ENCODE measurements at places on chromosomes 1 and 21.
A peak's percentile ranks its signal among the peaks of the same experiment; 100 is the strongest.

GRCh38 chr1:38243106-38243505, 196.5 kb upstream of the POU3F1 start:
- DNase-seq = no peak

GRCh38 chr21:39946199-39946598, 79.0 kb downstream of the PCP4 start:
- no peak for DNase-seq

DNA sequence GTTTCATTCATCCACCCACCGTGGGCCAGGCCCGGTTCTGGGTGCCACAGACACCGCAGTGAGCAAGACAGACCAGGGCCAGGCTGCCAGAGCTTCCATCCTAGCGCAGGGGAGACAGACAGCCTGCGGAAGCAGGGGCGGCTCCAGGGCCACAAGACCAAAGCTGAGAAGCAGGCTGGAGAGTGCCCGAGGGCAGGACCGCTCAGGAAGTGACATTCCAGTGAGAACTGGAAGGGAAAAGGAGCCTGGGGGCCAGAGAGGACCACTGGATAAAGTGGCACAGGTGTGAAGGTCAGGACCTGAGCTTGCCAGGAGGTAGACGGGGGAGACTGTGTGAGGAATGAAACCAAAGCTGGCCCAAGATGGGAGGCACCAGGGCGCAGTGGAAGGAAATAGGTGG, 59.5 kb upstream of the EFHD2 start:
- DNase-seq = no peak

DNA sequence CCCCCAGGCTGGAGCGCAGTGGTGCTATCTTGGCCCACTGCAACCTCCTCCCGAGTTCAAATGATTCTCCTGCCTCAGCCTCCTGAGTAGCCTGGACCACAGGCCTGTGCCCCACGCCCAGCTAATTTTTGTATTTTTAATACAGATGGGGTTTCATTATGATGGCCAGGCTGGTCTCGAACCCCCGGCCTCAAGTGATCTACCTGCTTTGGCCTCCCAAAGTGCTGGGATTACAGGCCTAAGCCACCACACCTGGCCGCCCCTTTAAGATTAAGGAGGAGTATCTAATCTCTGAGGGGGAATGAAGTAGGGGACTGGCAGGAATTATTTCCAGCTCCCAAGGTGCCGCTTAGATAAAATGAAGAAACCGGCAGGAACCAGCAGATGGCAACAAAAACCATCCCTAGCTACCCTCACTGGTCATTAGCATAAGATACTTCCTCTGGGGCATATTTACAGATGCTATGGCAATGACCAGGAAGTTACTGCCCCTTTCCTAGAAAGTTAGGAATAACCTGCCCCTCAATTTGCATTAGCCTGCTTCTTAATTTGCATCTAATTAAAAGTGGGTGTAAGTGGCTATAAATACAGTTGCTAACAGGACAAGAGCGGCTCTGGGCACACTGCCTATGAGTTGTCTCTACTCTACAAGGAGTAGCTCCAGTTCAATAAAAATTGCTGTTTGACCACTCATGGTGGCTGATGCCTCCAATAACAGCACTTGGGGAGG, 7.1 kb upstream of the NSUN4 start:
- DNase-seq = peak; percentile 62

GRCh38 chr1:240888787-240889048, 276.8 kb upstream of the GREM2 start:
- no peak for DNase-seq

- DNase-seq = no peak
Observed at GRCh38 chr1:63612971-63613370, 19.8 kb downstream of the PGM1 start.

- DNase-seq = no peak
Observed at GRCh38 chr1:25500694-25501093, 42.7 kb upstream of the LDLRAP1 start.

- DNase-seq = peak; percentile 50
Observed at GRCh38 chr1:217272385-217272784, 358.5 kb downstream of the GPATCH2 start.

DNA sequence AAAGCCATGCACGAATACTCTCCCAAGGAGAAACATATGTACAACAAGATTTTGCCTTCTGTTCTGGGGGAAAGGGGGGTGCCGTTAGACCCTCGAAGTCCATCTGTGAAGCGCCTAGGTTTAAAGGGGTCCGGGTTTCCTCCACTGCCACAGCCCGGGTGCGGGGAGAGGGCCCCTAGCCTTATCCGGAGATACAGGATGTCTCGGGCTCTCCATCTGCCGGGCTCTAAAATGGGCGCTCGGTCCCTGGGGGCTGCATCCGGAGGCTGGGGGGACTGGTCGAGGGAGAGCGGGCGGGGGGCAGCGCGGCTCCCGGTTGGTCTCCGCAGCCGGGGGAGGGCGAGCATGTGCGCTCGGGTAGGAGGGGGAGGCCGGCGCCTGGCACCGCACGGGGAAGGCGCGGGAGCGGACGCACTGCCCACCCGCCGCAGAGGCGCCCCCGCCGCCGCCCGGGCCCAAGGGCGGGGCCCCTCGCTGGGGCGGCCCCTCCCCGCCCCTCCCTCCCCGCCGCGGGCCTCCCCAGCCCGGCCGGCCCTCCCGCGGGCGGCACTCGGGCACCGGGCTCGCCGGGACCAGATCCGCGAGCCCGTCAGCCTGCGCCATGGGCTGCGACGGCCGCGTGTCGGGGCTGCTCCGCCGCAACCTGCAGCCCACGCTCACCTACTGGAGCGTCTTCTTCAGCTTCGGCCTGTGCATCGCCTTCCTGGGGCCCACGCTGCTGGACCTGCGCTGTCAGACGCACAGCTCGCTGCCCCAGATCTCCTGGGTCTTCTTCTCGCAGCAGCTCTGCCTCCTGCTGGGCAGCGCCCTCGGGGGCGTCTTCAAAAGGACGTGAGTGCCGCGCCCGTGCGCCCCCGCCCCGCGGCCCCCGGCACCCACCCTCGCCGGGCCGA, 63.1 kb downstream of the ELK4 start:
- no peak for DNase-seq

DNA sequence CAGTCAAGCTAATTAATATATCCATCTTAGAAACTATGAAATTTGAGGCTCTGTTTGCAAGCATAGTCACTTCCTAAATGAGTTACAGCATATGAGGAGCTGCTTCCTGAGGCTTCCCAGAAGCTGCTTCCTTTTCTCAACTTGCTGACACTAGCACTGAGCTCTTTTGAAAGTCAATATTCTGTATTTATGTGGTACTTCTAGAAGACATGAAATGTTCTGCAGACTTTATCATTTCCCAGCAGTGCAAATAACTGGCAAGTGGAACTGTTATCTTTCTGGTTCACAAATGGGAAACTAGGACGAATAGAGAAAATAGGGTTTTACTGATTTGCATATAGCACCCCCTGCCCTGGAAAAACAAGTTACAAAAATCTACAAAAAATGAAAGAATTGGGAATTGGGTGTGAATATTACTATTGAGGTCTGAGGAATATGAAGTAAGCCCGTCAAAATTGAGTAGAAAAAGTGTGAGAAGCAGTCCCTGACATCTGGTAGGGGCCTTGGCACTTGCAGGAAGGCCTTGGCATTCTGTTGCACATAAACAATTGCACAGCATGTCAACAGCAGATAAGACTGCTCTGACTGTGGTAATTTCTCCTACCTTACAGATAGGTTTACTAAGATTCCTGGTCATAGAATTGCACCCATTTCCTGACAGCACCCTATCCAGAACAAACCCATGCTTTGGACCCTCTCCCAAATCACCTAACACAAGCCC, 7.1 kb downstream of the GIPC2 start:
- DNase-seq = no peak

GRCh38 chr1:27592232-27592930, 11.6 kb downstream of the AHDC1 start:
- DNase-seq = no peak

GRCh38 chr21:45993210-45994085, 11.9 kb downstream of the COL6A1 start:
- no peak for DNase-seq

DNA sequence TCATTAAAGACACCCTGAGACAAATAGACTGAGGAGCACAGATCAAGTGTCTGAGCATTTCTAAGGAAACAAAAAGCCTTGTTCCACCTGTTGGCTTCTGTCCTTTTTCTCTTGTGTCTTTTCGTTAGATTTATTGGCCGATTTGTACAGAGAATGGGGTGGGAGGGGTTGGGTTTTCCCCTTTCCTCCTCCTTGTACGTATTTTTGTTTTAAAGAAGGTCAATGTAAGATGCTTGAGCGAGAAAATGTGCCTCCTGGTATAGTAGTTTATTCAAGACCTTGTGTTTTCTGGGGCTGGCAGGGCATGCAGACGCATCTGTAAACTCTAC, 1.2 kb downstream of the BCL9 start:
- peak; percentile 5 for DNase-seq

DNA sequence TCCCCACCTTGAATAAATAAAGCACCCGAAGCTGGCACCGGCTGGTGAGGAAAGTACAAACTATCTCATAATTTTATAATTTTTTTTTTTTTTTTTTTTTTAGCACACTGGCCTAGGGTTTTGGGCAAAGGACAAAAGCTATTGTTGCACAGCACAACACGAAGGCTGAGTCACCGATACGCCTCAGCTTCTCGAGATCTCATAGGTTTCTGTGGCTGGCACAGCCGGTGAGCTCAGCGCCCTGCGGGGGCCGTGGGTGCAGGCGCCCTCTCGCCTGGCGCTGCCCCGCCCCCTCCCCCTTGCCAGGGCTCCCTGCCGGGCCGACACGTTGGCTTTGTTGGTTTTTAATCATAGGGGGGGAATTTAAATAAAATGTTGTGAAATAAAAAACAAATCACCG, 17.2 kb downstream of the CASZ1 start:
- DNase-seq = no peak

DNA sequence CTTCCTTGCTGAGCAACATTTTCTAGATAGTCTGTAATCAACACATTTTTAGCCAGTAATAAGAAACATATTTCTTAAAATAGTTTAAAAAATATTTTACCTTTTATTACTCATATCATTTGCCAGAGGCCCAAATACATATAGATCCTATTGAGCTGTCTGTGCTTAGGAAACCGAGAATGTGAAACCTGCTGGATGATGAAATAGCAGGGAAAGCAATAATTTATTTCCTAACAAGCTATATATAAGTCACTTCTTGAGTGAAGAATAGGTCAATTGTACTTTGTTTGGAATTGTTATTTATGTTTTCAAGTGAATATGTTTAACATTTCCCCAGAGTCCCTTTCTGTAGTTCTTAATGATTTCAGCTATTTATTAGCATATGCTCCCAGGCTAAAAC, 339.9 kb upstream of the TMPRSS15 start:
- no peak for DNase-seq

GRCh38 chr1:24294716-24295371, 24.3 kb upstream of the GRHL3 start:
- DNase-seq = peak; percentile 98

DNA sequence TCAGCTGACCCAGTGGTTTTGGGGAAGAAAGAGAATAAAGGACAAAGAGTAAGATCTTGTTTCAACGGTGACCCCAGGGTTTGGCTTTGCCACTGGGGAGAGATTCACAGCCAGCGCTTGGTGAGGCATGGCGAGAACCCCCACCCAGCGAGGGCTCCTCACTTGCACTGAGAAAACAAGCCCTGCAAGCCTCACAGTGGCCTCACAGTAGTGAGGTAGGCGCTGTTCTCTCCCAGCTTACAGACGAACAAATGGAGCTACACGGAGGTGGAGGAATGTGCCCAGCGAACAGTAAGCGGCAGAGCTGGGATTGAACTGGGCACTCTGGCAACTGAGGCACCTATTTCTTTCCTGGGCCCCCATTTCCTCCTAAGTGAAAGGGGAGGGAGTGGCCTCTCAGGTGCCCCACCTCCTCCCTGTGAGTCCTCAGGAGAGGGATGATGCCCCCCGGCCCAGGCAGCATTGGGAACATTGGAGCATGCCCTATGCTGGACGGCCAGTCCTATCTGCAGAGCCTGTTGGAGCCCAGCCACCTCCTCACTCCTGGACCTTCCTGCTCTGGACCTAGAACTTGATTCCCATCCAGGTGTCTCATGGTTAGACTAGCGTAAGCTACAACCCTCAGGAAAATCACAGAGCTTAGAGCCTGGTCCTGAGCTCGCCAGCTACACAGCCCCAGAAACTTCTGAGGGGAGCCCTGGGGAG, 73.4 kb upstream of the EDN2 start:
- no peak for DNase-seq

- DNase-seq = no peak
Observed at GRCh38 chr1:39943471-39944290, 11.3 kb upstream of the MFSD2A start.

DNA sequence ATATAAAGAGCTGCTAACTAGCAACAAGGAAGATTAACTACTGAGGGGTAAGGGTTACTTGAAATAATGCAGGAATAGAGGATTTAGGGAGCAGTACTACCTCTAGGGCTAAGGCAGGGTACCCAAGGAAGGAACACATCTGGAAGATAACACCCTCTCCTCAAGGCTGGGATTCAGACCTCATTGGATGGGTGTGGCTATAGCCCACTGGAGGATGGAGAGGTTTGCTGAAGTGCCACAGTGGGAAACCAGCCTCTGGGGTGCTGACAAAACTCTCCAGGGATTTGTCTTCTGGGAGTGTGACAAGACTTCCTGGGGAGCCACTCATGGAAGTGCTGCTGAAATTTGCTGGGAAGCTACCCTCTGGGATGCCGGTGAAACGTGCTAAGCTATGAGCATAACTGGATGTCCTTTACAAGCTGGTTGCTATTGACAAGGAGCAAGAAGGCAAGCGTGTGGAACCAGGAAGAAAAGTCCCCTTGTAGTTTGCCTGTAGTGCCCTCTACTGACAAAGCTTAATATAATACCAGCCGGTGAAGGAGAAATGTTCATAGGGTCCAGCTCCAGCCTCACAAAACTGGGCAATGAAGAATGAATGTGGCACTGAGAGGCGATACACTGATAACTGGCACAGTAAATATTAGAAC, 122.8 kb upstream of the USP24 start:
- peak; percentile 77 for DNase-seq

DNA sequence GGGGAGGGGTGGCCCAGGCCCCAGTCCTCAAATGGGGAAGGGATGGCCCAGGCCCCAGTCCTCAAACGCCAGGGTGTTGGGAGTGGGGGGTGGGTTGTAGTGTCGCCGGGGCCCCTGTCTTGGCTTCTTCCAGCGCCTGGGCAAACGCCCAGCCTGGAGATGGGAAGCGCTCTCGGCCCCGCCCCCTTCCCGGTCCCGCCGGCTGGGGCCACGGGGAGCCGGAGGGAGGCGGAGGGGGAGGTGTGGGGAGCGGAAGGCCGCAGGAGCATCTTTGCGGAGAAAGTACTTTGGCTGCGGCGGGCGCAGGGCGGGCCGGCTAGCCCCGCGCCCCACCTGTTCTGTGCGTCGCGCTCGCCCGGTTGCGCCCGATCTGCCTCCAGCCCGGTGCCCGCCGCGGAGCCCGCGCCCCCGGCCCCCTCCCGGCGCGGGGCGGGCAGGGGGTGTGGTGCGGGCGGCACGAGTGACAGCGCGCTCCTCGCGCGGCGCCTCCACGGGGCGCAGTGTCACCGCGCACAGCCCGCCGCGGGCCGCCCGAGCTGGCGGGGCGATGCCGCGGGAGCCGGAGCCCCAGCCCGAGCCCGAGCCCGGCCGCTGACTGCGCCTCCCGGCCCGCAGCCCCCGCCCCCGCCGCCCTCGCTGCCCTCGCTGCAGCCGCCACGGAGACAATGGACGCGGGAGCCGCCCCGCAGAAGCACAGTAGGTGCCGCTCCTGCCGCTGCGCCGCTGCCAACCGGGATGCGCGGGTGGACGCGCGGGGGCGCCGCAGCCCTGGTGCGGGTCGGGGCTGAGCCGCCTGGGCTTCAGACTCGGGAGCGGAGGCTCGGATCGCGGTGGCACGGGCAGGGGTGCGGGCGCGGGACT, 31.1 kb upstream of the PEX10 start:
- DNase-seq = no peak
